Epithelial cell of proximal tubule (primary cell): ENCODE measurements at places on chromosomes 4 and X. TPM values are rescaled to one million over a fixed set of nuclear protein-coding genes. Genes with fewer than 3 reads are reported as not detected.

DNA sequence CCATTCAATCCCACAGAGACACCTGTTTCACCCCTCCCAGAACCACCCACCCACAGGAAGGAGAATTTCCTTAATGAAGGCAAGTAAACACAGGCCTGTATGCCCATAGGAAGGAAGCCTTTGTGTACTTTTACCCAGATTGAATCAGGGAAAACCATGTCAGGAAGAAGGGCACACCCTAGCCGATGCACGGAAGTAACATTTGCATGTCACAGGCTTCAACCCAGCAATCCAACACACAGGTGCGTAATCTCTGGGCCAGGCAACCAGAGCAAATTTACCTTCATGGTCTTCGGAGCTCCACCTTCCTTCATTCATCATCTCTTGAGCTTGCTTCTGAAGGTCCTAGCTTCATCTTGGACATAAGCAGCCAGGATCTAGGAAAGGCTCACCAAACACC, 206.3 kb downstream of the SHROOM3 start:
- no peak for DNase-seq

GRCh38 chr4:86096373-86096772, 263.5 kb downstream of the MAPK10 start:
- no peak for DNase-seq

DNA sequence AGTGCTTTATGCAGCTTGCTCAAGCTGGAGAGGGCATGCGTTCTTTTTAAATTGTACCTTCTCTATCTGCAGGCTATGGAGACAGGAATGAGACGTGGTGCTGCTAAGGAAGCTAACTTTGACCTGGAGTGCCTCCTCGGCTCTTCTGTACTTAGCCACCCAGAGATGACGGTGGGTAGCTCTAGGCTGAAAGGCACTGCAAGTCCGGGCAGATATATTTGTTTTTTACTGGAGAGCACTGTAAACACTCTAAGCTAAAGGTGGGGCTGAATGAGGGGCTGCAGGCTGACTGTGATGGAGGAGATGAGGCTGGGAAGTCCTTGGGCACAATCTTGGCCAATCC, 12.1 kb downstream of the ELF4 start:
- DNase-seq = no peak

DNA sequence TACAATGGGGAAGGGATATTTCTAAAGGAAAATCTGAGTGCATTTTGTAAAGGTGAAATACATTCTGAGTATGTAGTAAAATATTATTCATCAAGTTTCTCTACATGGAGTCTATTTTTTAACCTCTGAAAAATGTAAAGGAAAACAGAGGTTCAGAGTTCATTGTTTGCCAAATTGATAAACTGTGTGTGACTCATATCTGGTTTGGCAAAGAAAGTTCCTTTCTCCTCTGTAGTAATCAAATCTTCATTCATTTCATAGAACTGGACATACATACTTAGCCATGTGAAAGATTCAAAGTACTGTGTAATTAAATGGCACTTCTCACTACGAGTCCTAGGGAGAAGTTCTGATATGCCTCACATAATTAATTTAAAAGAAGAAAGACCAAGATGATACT, 61.6 kb downstream of the HPGD start:
- DNase-seq = no peak

GRCh38 chr4:44629280-44629866, 22.1 kb downstream of the YIPF7 start:
- DNase-seq = no peak

GRCh38 chr4:78235800-78236199, 178.7 kb downstream of the FRAS1 start:
- DNase-seq = no peak

DNA sequence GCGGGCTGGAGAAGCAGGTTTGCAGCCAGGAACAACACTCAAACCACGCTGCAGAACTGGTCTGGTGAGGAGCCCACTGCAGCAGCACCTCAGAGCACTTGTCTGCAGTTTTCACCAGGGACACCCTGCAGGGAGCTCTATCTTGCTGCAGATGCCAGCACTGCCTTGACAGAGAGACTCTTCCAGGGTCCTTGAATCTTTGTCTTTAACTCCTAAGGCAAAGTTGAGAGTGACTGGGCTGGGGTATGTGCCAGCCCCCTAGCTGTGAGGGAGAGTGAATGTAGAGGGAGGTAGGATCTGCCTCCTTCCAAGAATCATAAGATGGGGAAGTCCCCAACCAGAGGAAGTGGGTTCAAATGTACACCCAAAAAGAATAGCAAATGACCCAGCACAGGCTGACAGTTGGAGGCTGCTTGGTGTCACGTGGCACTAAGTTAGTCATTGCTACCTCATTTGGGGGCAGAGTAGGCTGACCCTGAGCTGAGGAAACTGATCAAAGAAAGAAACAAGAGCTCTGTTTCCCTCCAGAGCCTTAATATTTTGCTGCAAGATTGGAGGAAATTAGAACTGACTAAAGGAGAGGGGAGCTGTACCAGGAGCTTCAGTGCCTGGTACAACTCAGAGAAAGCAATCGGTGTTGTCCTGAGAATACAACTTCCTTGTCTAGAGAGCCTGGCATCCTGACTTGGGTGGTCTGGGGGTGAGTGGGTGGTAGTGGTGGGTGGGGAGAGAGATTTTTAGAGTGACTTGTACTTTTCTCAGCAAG, 28.2 kb upstream of the HUWE1 start:
- DNase-seq = no peak

DNA sequence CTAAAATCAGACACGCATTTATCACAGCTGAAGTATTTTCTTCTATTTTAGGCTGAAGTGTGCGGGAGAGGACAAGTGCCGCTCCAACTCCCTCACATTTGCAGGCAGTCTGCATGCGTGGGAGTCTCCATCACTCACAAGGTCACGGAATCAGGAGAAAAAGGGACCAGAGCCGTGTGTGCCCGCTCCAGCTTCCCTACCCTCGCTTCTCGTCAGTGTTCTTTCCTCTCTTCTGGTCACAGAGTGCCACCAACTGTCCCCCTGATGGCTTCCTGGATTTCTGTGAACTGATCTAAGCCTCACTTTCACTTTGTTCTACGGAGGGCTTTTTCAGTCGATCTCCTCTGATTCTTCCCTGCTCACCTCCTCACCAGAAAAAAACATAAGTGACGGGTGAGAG, 407.4 kb upstream of the AADAT start:
- DNase-seq = no peak

Gene CENPVL1
- total RNA-seq = 0.07 TPM in 1 of 2 replicates, not detected in the other

Gene HSD17B13
- not detected in 2 replicates for total RNA-seq

Gene UBQLN2
- 19.6 and 20.2 TPM in 2 replicates for total RNA-seq

Gene FAM9C
- total RNA-seq = not detected in 2 replicates

Gene EVC
- total RNA-seq = 9.7 and 13.5 TPM in 2 replicates

Gene TLR3
- total RNA-seq = 4.7 and 5.5 TPM in 2 replicates

Gene KIF4A
- total RNA-seq = 26.8 and 28.6 TPM in 2 replicates

Gene FGFBP1
- 18.8 and 36.8 TPM in 2 replicates for total RNA-seq
